Myocyte (in vitro differentiated cells): ENCODE measurements at places on chromosomes 3 and 15. TPM values are rescaled to one million over a fixed set of nuclear protein-coding genes. Genes with fewer than 3 reads are reported as not detected.

GRCh38 chr3:126982471-126983175 lies at the start of gene PLXNA1:
Gene PLXNA1 (plus strand): TSS chr3:126983115. CDS start chr3:126988594, 5,479 bp downstream.
- DNase-seq, result peak; percentile 76

GRCh38 chr3:181176601-181177000 lies 187.1 kb upstream of the DNAJC19 start:
- peak; percentile 65 for DNase-seq

GRCh38 chr3:127712881-127713771 lies 40.4 kb downstream of the ABTB1 start:
- no peak for DNase-seq

GRCh38 chr15:29275855-29276254 lies 6.2 kb upstream of the NSMCE3 start:
- DNase-seq, result no peak

The RARRES1 gene
- not detected in 2 replicates for total RNA-seq

The STT3B gene
- 131 and 154 TPM in 2 replicates for total RNA-seq
